Mucosa of descending colon (tissue), 3 donors: ENCODE measurements at places on chromosomes 2 and 18. TPM values are rescaled to one million over a fixed set of nuclear protein-coding genes. Genes with fewer than 3 reads are reported as not detected.
A peak's percentile ranks its signal among the peaks of the same experiment; 100 is the strongest.

- DNase-seq: no peak
These were observed 59.6 kb downstream of the NCK2 start for GRCh38 chr2:105804266-105804665.

Gene LRRTM4
- total RNA-seq: not detected

Gene SERPINB10
- total RNA-seq: not detected

GRCh38 chr18:38427234-38427633 lies 861.6 kb upstream of the CELF4 start:
- no peak for DNase-seq

Gene CPO
- total RNA-seq: 0.73 TPM

DNA sequence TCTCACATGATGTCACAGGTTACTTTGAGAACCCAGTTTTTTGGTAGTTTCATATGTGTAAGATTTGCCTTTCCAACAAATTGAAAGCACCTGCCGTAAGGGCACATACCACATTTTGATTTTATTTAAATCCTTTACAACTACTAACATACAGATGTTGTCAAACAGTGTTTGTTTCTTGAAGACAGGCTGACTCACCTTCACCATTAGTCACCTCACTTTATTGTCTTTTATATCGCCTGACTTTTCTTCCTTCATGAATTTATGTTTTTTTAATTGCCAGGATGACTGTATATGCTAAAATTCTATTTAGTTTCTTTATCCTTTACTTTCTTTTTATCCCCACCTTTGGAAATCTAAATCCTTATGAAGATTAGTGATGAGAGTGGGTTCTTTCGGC lies 886.7 kb downstream of the SUCLG1 start:
- DNase-seq: no peak

Gene FBXO15
- total RNA-seq: 1.0 TPM

Gene SCYGR4
- total RNA-seq: not detected

GRCh38 chr2:113910110-113910717 lies 20.3 kb downstream of the ACTR3 start:
- no peak for DNase-seq

GRCh38 chr2:33062665-33063250 lies 116.0 kb downstream of the LTBP1 start:
- no peak for DNase-seq

Gene CENPO
- 6.0 TPM for total RNA-seq

Gene FAP
- total RNA-seq: 4.0 TPM

DNA sequence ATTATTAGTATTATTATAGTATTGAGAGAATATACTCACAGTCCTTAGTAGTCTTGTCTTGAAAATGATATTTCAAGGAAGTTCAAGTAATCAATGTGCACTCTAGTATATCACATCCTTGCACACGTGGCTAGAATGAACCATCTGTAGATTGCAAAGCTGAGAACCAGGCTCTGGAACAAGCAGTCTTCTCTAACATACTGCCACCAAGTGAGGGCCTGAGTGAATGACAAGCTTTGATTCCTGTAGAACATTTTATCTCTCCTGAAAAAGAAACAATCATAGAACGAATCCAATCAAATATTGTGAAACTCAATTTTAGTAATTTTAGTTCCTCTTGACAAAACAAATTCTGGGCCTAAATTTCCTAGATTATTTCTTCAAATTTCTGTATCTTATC lies 55.3 kb upstream of the SULT1C3 start:
- DNase-seq: no peak

DNA sequence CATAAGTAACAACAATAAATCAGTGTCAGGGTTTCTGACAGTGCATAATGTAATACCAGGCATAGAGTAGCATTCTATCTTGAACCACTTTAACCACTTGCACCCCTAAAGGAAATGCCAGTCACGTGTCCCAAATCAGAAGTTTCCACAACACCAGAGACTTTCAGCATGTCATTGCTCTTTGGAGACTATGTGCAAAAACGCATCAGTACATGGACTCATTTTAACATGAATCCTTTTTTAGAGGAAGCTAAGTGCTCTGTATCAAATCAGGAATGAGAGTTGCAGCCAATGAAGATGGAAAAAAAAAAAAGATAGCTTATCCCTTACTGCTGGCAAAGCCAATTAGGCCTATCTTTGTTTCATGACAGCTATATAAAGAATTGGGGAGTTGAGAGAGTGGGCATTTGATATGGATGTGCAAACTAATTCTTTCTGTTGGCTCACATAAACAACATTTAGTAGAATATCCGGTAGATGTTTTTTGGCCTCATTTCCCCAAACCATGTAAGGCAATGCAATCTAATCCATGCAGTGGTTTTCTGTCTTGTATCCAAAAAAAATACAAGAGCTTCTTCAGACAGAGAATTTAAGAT lies 353.1 kb downstream of the IRS1 start:
- no peak for DNase-seq

Gene SCN7A
- total RNA-seq: 1.6 TPM

DNA sequence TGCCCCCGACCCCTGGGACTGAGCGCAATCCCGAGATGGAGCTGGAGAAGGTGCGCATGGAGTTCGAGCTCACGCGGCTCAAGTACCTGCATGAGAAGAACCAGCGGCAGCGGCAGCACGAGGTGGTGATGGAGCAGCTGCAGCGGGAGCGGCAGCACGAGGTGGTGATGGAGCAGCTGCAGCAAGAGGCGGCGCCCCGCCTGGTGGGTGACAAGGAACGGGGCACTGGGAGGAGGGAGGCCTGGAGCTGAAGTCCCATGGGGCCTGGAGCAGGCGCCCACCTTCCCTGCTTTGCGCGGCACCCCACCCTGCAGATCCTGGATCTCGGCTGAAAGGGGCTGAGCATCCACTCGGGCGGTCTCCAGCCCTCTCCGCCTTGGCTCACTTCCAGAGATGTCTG lies 1.2 kb downstream of the TMEM247 start:
- no peak for DNase-seq

DNA sequence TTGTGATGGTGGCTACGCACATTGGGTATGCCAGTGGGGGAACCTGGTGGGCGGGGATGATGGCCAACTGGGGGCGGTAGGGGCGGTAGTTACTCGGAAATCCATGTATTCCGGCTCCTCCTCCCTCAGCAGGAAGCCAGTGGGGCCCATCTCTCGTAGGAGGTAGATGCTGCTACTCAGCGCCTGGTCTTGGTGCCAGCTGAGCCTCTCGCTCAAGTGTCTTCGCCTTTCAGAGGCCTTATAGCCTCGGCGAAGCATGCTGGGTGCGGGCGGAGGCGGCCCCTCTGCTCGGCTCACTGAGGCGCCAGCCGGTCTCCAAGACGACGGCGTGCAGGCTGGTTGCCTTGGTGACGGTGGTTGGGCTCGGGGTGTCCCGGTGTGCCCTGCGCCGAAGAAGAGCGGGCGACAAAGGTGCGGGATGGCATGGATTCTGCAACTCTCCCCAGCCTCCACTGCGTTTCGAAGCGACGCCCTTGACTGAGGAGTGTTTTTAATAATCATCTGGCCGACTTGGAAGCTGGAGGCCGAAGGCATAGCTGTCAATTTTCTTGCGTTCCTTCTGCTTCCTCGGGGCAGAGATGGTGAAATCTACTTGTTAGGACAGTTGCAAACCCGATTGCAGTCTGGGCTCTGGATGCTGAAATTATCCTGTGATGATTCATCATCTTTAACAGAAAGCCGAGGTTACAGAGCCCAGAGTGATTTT lies at the start of gene ZSWIM2:
Gene ZSWIM2 (minus strand): TSS at position 298 of the 706 bp plus-strand sequence. CDS start 40 bp downstream, at position 258.
- peak; percentile 61 for DNase-seq

Gene TEKT4
- not detected for total RNA-seq

GRCh38 chr2:141959016-141959415 lies 171.8 kb downstream of the LRP1B start:
- no peak for DNase-seq

DNA sequence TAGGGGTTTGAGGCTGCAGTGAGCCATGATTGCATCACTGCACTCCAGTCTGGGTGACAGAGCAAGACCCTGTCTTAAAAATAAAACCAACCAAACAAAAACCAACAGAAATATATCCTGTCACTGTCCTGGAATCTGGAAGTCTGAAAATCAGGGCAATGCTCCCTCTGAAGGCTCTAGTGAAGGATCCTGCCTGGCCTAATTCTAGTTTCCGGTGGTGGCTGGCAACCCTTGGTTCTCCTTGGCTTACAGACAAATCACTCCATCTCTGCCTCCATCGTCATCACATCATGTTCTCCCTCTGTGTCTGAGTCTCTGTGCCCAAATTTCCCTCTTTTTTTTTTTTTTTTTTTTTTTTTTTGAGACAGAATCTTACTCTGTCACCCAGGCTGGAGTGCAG lies 15.9 kb upstream of the VPS4B start:
- no peak for DNase-seq

DNA sequence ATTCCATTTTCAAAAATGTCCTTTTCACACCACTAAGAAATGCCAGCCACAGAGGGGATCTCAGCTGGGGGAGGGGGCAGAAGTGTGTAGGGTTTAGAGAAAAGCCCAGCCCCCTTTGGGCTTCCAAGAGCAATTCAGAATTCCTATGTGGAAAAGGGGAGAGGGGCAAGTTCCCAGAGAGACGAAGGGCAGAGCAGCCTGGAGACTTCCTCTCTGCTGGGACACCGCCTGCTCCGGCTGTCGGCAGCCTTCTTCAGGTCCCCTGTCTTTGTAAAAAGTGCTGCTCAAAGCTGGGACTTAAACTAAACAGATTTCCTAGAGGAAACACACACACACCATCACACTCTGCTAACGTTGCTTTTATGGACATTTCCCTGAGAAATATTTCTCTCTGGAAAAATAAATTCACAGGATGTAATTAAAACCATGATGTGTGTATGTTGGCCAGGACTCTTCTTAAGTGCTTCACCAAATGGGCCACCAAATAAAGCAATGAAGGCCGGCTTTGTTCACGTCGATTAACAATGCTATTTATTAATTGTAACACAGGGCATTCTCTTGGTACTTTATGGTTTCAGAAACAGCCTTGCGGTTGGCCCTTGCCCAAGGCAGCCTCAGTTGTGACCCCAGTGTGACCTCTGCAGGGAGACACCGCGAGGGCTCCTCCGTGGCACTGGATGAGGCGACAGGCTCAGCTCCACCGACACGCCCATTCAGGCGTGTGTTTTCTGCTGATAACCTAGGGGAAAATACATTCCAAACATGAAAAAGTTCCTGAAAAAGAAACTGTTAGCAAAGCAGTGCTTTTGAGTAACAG lies 5.6 kb upstream of the ASB1 start:
- no peak for DNase-seq

Gene MRPL33
- 53.8 TPM for total RNA-seq

DNA sequence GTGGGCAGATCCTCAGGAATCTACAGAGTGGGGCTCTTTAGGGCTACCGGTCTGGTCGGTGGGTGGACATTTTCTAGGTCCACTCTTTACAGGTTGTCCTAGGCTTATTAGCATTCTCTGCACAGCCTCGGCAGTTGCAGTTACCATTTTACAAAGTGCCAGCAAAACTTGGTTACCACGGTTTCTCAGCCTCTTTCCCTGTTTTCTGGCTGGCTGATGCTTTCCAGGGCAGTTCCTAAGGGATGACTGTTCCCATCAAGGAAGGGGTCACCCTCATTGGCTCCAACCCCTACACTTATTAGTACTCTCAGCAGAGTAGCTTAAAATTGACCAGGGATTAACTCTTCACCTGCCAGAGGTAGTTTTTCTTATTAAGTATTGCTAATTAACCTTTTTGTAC lies 2.0 kb upstream of the AQP4 start:
- DNase-seq: no peak

GRCh38 chr2:42733852-42734251 lies 30.1 kb downstream of the OXER1 start:
- no peak for DNase-seq

DNA sequence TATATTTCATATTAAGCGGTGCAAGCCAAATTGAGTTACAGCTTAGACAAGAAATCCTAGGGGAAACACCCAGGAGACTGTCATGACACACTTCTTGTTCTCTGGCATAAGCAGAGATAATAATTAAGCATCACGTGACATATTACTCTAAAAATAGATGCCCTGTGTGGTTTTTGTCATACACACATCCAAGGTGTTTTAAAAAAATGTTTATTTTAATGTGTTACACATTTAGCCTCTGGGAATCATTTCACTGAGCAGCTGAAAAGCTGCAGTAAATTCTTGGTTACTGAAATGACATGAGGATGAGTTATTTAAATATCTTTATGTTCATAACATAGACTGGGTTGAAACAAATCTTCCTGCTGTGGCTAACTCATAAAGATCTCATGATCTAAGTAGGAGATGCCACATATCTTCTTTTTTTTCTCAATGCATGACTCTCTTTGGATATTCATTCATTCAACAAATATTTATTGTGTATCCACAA lies 38.0 kb upstream of the ERMN start:
- DNase-seq: no peak

DNA sequence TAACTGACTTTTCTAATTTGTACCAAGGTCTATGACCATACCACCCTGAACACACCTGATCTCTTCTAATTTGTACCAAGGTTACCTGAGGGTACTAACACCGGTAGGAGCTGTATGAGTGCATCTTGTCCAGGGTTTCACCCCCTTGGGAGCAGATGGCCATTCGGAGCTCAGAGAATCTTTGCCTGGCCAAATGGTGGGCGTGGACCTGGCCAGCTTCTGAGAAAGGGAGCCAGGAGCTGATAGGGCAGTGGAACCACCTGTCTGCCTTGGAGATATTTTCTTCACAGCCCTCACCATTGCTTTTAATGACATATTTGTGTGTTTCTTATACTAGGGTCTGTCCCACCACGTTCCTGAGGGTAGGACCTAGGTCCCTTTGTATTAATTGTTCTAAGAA lies 188.9 kb downstream of the LDLRAD4 start:
- DNase-seq: no peak

GRCh38 chr2:38590053-38590452 lies 12.7 kb downstream of the HNRNPLL start:
- DNase-seq: no peak

DNA sequence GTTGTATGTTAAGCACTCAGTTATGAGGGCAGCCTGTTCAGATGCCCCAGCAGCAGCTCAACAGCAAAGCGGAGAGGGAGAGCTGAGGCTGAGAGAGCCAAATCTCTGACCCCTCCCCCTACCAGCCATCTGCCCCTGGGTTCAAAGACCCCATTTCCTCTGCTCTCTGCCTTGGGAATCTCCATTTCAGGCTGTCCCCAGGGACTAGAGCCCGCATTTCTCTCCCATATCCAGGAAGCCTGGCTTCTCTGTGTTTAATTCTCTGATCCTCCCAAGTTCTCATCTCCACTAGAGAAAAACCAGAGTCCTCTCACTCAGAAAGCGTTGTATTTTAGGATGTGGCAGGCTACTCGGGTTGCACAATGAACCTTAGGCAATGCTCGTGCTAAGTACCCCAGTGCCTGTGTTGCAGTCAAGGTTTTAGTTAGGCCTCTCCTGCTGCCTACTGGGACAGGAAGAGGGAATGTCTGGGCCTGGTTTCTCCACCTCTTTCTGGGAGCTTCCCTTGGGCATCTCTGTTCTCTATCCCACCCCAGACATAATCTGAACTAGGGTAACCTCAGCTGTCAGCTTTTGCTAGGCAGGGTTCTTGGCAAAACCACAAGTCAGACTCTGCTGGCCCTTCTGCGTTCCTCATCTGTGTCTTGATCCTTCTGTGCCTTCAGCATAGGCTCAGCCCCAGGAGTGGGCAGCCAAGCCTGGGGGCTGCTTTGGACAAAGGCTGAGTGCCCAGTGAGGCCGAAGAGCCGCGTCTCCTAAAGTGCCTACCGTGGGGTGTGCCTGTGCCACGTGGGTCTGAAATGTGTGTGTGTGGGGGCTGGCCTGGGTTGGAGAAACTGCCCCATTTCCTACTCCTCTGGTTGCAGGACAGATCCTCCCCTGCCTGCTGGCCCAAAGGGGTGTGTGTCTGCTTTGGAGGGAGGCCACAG lies 96.8 kb downstream of the STPG4 start:
- DNase-seq: peak; percentile 35

GRCh38 chr2:172914341-172915008 lies 161.2 kb upstream of the MAP3K20 start:
- DNase-seq: no peak

GRCh38 chr2:2269989-2270562 lies 61.0 kb downstream of the MYT1L start:
- no peak for DNase-seq

Gene TUBA3E
- total RNA-seq: not detected
